ENCODE measurements at places on chromosomes 6 and 20. TPM values are rescaled to one million over a fixed set of nuclear protein-coding genes. Genes with fewer than 3 reads are reported as not detected.

GRCh38 chr6:161107779-161108730, 116.5 kb downstream of the MAP3K4 start:
- no peak for DNase-seq

CALHM6 gene
- polyA plus RNA-seq: 757 TPM

DNA sequence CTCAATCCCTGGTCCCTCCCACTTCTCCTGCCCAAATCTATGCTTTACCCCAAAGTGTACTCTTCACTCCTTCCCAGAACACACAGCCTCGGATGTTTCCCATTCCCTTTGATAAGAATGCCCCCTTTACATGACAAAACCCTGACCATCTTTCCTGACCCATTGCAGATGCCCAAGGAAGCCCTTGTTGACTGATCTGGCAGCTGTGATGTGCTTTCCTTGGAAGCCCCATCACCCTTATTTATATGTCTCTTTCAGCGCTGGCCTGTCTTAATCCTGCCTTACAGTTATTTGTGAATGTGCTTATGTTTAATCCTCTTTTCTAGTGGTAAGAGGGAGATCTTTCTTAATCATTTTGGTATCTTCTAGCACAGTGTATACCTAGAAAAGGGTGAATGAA, 523.1 kb downstream of the CD83 start:
- DNase-seq: no peak

DNA sequence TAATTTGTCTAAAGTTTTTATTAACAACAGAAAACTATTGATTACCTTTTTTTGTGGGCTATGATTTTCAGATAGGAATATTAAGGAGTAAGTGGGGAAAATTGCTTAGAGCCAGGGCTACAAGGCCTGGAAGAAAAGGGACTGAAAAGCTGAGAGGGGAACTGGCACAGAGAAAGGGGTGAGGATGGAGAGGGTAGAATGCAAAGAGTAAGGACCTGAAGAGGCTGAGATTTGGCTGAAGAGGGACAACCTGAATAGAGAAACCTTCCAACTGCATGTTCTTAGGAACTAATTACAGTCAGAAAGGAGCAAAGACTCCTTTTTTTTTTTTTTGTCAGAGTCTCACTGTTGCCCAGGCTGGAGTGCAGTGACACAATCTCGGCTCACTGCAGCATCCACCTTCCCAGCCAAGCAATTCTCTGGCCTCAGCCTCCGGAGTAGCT, 16.7 kb downstream of the BTN2A1 start:
- DNase-seq: no peak

- peak; percentile 50 for DNase-seq
These were observed 7.0 kb downstream of the SYNGAP1 start for GRCh38 chr6:33426590-33427511.

Data from naive B cell (primary cell).